ENCODE measurements at places on chromosomes 6 and 20.

GRCh38 chr6:67160820-67161219, 1453.8 kb upstream of the EYS start:
- DNase-seq, result no peak

- DNase-seq, result no peak
Measured at GRCh38 chr20:63689046-63690002, 7.1 kb upstream of the TNFRSF6B start.

GRCh38 chr6:111061508-111061907, 25.8 kb upstream of the SLC16A10 start:
- no peak for DNase-seq

DNA sequence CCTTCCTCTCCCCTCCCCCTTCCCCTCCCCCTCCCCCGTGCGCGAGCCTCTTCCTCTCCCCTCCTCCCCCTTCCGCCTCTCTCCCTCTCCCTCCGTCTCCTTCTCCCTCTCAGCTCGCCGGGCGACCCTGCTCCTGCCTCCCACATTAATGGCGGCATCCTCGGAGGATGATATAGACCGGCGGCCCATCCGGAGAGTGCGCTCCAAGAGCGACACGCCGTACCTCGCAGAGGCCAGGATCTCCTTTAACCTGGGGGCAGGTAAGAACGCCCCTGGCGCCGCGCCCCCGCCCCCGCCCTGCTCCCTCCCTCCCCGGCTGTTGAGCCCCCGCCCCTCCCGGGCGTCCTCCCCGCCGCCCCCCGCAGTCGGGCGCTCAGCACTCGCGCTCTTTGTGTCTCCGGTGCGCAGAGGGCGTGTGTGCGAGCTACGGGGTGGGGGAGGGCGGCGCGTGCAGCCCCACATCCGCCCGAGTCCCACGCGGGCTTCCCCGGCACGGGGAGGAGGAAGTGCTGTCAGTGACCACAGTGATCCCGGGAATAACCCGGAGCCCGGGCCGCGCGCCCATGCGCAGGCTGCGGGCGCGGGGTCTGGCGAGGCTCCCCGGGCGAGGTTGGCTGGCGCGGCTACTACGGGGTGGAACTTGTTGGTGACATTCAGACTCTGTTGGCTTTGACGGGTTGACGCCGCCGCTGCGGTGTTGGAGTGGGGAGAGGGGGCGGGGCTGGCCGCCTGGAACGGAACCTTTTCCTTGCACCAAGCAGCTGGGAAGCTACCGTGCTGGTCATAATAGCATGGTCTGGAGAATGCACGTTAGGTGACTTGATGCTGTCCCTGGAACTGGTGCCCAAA, 33.2 kb downstream of the PHACTR1 start:
- no peak for DNase-seq

DNA sequence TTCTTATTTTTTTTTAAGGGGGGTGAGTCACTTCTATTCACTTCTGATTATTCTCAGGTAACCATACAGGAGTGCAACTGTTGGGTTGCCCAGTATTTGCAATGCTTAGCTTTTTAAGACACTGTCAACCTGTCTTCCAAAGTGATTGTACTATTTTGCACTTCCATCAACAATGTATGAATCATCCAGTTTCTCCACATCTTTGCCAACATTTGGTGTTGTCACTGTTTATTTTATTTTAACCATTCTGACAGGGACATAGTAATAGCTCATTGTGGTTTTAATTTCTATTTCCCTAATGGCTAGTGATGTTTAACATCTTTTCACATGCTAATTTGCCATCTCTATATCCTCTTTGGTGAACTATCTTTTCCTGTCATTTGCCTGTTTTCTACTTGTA, 1.4 kb upstream of the SLC13A3 start:
- DNase-seq, result no peak

Measured in MM.1S (cell line).